Left cardiac atrium (tissue), 4 donors: ENCODE measurements at places on chromosomes 6 and 20. TPM values are rescaled to one million over a fixed set of nuclear protein-coding genes. Genes with fewer than 3 reads are reported as not detected.

- no peak for DNase-seq
These were observed 605.4 kb upstream of the HTR1E start for GRCh38 chr6:86331919-86332318.

DNA sequence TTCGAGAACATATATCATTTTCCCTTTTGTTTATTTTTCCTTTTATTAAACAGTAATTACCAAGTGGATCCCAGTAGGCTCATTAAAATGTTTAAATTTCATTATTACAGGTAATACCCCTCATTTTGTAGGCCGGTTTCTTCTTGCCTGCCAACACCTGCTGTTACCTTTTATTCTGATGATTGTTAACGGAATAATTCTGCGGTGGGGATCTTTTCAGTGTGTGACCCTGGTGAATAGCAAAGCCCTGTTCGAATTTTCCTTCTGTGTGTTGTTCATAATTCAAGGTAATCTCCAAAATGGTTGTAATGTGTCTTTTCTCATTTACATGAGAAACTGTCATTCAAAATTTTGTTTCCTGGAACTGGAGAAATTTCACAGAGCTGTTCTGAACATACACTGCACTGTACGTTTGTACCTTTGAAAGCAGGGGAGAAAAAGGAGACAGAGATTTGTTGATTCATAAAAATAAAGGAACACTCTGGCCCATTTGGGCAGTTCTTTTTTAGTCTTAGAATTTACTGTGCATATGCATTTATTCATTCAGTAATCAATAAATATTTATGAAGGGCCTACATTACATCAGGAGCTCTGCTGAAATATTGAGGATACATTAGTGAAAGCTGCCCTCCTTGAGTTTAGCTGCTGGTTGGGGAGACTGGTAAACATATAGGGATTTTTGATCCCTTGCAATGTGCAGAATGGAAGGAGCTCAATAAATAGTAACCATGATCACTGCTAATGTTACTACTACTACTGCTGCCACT lies 502.0 kb downstream of the QKI start:
- DNase-seq = no peak

- no peak for DNase-seq
These were observed 225.1 kb downstream of the UBE3D start for GRCh38 chr6:82840571-82840970.

DNA sequence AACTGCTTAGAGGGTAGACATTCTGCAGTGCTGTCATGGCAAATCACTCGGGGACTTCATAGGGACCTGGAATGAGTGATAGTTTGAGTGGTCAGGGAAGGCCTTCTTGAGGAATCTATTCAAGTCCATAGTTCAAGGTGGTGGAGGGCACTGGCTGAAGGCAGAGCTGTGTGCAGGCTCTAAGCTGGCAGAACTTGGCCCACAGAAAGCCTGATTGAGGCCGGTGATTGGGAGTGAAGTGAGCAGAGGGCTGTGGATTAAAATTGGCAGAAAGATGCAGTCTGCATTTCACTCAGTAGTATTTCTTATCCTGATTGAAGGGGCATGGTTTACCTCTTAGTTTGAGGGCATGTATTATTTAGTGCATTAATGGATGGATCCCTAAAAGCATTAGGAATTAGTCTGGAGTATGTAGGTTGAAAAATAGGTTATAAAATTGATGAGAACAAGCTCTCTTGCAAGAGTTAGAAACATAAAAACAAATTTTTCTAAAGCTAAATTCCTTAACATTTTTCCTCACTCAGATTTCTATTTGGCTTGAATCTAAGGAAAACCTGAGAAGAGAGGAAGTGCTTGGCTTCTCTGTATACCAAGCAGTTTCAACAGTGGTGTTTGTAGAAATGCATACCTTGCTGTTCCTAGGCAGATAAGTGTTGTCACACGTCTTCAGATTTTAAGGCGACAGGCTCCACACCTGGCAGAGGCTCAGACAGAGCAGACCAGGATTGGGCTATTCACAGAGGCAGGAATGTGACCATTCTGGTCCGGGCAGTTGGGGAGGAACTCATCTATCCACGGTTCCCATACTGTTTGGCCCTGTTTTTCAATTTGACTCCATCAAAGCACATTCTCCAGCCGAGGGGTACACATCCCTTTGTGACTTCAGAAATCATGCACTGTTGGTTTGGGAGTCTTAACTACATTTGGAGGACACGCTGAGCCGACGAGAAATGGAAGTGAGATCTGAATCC lies 45.2 kb downstream of the UTRN start:
- no peak for DNase-seq

- peak; percentile 47 for DNase-seq
These were observed 12.1 kb downstream of the TRIM31 start for GRCh38 chr6:30100585-30101443.

DNA sequence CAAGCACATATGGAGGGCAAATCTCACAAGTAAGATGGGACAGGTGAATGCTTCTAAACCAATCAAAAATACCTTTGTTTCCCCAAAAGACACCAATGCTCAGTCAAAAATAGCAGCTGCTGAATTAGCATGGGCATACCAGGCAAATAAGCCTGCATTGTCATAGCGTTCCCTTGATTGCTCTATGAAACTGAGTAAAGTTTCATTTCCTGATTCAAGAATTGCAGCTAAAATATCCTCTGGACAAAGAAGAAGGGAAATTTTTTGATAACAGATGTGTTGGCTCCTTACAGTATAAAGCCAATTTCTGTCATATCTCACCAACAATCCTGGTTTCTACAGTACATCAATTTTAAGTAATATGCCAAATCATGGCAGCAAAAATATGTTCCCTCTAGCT lies 3.3 kb upstream of the TMEM14A start:
- no peak for DNase-seq

GRCh38 chr20:11352041-11352440 lies 565.7 kb upstream of the BTBD3 start:
- no peak for DNase-seq

DNA sequence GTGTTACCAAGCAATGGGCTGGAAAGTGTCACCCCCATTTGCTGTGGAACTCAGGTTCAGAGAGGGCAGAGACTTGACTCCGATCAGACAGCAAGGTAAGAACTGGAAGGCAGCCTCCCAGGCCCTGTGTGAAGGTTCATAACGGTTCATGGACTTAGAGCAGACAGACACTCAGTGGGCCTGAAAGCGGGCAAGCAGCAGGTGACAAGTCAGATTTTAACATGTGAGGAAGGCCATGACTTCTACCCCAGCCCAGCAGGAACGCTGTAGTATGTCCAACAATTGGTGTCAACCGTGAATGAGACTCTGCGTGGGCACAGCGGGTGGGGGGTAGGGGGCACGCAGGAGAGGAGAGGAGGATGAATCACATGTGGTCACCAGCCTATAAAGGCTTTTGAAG lies 217.6 kb upstream of the SNX9 start:
- no peak for DNase-seq

GRCh38 chr20:51697096-51697826 lies 70.9 kb downstream of the ATP9A start:
- DNase-seq = no peak

DNA sequence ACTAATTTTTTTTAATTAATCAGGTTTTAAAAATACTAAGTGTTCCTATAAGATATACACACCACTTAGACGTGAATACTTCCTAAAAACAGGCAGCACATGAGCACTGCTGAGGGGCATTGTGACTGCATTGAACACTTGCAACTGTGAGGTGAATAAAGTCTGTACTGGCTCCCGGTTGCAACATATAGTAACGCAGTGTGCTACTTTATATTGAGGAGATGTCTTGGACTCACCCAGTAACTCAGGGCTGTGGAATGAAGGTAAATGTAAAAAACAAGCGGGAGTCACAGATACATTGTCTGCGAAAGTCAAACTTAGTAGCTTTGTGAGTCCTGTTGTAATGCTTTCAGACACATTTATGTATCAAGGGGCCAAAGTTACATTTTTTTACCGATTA lies 17.0 kb upstream of the HLA-A start:
- no peak for DNase-seq

- no peak for DNase-seq
These were observed 180.6 kb upstream of the TENT5A start for GRCh38 chr6:81933089-81933488.

DNA sequence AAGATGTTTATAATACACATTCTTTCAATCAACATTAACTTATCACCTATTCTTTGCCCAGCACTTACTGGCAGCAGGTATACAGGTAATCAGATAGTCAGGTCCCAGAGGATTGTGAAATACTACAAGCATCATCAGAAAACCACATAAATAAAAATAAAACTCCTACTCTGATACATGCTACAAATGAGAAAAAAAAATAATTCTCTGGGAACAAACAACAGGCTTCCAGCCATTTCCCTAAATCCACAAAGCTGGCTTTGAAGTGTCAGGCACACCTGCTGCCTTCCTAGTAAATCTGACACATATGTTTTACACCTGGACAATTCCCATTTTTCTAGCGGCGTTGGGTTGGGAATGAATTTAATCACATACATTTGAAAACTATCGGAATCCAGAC lies 384.5 kb upstream of the CDH4 start:
- no peak for DNase-seq

BPIFA1 gene
- not detected for total RNA-seq

KIF25 gene
- 0.44 TPM for total RNA-seq

SEL1L2 gene
- total RNA-seq = not detected

TXLNB gene
- 52.4 TPM for total RNA-seq

LTV1 gene
- 13.1 TPM for total RNA-seq
